ENCODE measurements at places on chromosomes 7 and 10.

- no peak for DNase-seq
Measured at GRCh38 chr10:89773081-89773480, 71.7 kb downstream of the KIF20B start.

GRCh38 chr7:19119870-19120486, 2.5 kb upstream of the TWIST1 start:
- no peak for DNase-seq

- DNase-seq = no peak
Measured at GRCh38 chr7:74290553-74290950, 1.3 kb downstream of the CLIP2 start.

DNA sequence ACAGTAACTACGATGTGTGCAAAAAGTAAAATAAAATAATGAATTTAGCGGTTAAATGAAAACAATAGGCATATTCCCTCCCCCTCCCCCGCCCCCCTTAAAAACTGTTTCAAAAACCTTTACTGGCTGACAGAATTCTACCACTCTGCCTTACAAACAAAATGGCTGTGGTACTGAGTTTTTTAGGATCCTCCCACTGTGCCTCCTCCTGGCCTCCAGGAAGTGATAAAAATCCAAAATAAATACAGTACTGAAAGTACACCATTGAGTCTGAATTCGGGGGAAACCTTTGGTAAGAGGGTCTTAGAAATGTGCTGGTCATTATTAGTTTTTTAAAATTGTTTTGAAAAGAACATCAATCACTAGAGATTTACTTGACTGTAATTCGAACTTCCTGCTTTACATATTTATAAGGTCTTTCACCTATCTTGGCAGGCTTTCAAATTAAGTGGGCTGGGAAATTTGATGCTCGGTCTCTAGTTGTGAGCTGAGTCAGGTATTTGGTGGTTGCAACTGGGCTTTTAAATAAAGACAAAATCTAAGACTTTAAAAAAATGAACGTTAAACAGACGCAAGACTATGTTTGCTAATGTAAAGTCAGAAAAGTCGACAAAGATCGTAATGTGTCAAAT, 32.5 kb upstream of the EPC1 start:
- peak; percentile 31 for DNase-seq

GRCh38 chr10:51960494-51960895, 261.1 kb upstream of the CSTF2T start:
- DNase-seq = no peak

DNA sequence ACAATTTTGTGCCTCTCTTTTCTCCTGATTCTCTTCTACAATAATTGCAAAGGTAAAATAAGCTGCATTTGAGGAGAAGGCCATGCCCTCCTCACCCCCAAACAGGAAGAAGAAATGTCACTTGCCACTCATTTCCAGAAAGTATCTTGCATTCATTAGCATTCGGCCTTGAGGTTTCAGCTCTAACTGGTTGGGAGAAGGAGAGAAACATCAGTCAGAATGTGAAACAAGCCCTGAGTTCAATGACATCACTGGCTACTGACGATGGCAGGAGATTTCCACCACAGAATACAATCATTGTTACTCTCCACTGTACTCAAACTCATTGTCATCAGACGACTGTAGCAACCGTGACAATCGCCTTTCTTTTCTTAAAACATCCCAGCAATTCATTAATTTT, 72.8 kb downstream of the PRKCQ start:
- DNase-seq = peak; percentile 80

DNA sequence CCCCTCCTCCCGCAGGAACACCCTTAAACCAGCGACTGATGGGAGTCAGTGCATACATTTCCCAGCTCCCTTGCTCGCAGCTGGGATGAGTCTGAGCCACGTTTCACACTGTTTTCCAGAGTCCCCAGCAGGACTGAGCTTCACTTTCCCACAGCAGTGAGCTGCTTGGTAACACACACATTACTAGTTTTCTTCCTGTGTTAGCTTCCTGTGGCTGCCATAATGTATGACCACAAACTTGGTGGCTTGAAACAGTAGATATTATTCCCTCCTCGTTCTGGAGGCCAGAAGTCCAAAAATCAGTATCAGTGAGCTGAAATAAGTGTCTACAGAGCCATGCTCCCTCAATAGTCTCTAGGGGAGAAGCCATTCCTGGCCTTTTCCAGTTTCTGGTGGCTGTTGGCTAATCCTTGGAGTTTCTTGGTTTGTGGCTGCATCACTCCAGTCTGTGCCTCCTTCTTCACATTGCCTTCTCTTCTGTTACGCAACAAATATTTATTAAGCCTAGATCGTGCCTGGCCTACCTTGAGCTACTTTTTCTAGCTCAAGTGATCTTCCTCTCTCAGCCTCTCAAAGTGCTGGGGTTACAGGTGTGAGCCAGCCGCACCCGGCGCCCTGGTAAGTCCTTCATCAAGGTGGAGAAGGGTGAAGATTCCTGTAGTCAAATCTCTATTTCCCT, 26.2 kb upstream of the CARD11 start:
- no peak for DNase-seq

DNA sequence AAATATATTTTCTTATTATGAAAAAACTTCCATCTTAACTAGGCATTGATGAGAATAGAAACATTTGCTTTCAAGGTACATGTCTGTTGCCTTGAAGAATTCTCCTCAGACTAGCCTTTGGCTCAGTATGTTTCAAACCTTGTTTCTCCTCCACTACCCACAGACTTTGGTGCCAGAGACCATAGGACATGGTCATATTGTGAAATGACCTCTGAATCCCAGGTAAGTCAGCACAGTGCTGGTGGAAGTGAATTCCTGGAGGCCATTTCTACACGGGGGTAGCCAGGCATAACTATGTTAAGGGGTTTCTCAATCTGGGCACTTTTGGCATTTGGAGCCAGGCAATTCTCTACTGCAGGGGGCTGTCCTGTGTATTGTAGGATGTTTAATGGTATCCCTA, 112.3 kb upstream of the FAM133B start:
- DNase-seq = no peak

GRCh38 chr10:125084191-125084613, 76.2 kb downstream of the CTBP2 start:
- DNase-seq = no peak

DNA sequence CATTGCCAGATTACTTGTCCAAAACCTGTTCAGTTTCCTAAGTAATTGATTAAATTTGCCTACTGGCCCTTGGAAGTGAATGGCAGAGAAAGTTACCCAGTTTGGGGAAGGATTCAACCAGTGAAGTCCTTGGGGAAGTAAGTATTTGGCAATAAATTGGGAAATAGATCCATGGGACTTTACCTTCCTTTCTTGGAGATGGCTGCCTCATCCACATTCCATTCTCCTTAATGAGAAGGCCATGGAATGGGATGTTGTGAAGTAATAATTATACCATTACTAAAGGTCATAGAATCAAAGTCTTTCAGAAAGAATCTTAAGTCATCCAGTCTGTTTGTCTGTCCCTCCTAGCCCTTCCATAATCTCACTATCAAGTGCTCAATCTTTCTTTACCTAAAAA, 4.5 kb upstream of the COPG2 start:
- DNase-seq = no peak

Measured in activated naive CD4-positive, alpha-beta T cell treated with anti-CD3 and anti-CD28 coated beads for 36 hours (primary cell).